Stimulated activated CD4-positive, alpha-beta T cell treated with anti-CD3 and anti-CD28 coated beads, Interleukin-12 subunit alpha, Interleukin-12 subunit beta, amount 100 ng/mL, for 24 hours (primary cell): ENCODE measurements at places on chromosomes 5 and 9.

DNA sequence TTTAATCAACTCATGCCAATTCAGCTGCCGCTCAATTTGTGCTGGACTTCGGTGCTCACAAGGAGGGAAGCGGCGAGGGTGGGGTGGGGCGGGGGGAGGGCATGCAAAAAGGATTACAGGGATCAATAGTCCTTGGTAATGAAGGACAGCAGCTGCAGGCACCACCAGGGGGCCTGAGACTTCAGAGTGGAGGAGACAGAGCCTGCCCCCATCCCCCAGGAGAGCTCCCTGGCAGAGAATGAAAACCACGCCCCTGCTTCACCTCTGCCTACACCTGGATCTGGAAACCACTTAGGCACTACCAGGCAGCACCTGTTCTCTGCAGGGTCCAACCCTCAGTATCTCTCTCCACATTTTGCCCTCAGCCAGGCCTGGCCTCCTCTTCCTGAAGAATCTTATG lies 155.6 kb downstream of the TRIM32 start:
- DNase-seq = no peak

DNA sequence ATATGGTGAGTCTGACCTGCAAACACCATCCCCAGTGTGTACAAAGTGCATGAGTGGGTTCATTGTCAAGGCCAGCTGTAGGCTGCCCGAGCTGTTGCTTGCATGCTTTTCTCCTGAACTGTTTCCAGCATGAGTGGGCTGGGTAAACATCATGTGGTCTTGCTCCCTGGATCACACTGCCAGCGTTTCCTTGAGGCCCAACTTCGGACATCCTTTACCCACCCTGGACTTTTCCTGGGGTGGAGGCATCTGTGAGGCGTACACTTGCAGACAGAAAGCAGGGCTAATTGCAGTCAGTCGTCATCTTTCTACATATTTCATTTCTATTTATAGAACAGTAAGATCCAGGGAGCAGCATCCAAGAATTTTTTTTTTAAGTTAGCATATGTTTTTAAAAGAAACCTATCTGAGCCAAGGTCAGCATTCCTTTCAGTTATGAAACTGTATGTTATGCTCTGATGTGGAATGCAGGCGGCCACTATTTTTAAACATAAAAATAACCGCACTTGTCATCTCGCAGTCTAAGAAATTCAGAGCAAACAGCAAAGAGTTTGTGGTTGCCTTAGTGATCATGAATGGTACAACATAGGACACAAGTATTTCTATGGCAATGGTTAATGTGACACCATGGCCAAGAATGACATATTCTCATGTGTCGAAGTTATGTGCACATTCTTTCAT lies 106.5 kb upstream of the DMRT1 start:
- DNase-seq = no peak

GRCh38 chr9:114185570-114186490 lies 30.5 kb downstream of the COL27A1 start:
- DNase-seq = no peak

GRCh38 chr5:113119246-113119924 lies 142.8 kb downstream of the DCP2 start:
- no peak for DNase-seq

DNA sequence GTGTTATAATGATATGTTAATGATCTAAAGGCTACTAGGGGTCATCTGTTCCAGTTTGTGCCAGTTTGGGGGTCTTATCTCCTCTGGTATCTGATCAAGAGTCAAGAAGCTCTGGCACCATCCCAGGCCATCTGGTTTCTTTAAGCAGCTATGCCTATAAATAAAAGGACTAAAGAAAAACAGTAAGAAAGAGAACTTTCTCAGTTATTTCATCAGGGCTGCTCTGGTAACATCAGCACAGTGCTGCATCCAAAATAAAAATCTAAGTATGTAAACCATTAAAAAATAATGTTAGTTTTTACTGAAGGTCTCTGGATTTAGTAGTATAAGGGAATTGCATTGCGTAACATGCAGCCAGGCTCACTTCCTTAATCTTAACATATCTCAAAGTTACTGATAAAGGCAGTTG lies 185.0 kb downstream of the NR2F1-AS1 start:
- no peak for DNase-seq

DNA sequence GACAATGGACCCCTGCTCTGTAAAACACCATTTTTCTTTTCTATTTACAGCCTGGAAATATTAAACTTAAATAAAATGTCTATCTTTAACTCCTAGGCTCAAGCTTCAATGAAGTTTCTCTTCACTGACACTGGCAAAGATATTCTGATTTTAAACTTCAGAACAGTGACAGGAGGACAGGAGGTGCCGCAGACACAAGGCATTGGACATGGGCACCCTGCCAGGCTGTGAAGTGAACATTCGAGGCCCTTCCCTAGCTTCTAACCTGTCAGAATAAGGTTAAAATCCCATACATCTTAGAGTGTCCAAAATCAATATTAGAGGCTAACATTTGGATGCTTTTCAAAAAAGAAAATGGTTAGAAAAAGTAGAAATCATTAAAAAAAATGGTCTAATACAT lies 9.2 kb downstream of the SEMA5A start:
- no peak for DNase-seq

GRCh38 chr5:168578538-168579487 lies at the start of gene PANK3:
Gene PANK3, minus strand, starts transcription at chr5:168579368. Its CDS starts 85 bp downstream, at chr5:168579283.
- DNase-seq = no peak

GRCh38 chr5:117679046-117679445 lies 1104.4 kb upstream of the SEMA6A start:
- no peak for DNase-seq

GRCh38 chr5:64900618-64901017 lies 131.9 kb downstream of the CWC27 start:
- DNase-seq = no peak

GRCh38 chr9:690517-691111 lies 150.9 kb upstream of the DMRT1 start:
- DNase-seq = no peak

GRCh38 chr9:109289186-109289585 lies 31.7 kb downstream of the EPB41L4B start:
- DNase-seq = no peak

DNA sequence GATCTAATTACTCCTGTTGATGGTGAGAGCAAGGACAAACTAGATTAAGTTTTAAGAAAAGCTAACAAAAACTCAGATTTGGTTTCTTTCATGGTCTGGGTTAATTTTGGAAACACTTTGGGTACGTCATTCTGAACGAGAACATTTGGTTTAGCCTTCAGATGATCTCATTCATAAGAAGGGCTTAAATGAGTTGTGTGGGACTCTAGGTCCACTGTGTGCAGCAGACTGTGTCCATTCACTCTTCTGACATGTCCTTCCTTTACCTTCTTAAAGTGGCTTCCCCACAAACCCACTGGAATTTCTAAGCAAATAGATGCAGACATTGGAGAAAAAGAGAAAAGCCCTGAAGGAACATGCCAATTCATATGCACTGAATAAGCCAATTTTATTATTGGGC lies 96.8 kb downstream of the FBXO4 start:
- DNase-seq = no peak

DNA sequence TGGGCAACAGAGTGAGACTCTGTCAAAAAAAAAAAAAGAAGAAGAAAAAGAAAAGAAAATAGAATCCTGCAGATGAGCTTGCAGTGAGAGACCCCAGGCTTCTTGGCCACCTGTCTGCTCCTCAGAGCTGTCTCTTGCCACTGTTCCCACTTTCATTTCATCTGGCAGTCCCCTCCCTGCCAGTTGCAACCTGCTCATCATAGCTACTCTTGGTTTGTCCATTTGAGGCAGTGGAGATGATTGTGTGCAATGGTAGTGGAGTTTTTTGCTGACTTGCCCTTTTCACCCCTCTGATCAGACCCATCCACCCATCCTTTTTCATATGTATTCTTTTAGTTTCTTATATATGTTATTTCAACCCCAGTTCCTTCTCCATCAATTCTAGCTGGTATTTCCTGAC lies 28.7 kb downstream of the ANKRD33B start:
- DNase-seq = no peak

GRCh38 chr5:56369361-56369811 lies 136.3 kb upstream of the ANKRD55 start:
- no peak for DNase-seq

- no peak for DNase-seq
Measured at GRCh38 chr9:136206602-136207275, 1.8 kb upstream of the LHX3 start.

- no peak for DNase-seq
Measured at GRCh38 chr9:137986268-137987099, 108.9 kb downstream of the CACNA1B start.

DNA sequence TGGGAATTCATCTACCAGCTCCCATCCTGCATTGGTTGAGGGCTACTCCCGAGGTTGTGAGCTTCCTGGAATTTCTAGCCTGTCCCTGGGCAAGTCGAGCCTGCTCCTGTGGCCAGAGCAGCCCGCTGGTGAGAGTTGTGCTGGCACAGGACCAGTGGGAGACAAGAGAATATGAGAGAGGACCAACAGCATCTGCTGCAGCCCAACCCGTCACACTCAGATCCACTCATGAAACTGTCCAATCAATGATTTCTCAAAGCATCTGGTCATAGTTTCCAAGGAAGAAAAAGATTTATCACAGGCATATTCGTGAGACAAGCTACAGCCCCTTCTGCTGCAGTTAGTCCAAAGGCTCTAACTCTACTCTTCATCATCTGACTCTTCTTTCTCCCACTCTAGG lies 64.4 kb upstream of the RAI14 start:
- no peak for DNase-seq

DNA sequence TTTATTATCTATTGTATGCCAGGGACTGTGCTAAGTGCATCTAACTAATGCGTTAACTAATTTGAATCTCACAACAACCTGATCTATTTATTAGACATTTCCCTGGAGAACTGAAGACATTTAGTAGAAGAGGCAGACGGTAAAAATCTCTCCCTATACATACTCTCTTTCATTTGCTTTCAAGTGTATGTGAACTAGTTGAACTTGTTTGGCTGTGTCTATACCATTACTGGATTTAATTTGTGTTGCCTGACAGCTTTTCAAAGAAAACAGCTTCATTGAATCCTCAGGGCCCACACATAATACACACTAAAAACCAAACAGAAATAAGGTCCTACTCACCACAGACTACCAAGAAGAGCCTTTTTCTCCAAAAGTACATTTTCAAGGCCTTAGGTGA lies 133.6 kb upstream of the NR3C1 start:
- DNase-seq = no peak

DNA sequence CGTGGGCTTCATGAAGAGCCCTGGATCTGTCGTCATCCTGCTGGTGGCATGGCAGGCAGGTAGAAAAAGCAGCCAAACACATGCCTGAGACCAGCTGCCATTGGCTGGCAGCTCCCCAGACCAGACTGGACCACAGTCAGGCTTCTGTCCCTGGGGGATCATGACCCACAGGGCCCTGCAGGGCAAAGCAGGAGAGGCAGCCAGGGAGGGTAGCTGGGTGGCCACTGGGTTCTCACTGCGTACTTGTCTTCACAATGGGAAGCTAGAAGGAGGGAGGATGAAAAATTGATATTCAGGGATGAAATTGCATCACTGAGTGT lies 67.8 kb upstream of the GARNL3 start:
- DNase-seq = no peak

DNA sequence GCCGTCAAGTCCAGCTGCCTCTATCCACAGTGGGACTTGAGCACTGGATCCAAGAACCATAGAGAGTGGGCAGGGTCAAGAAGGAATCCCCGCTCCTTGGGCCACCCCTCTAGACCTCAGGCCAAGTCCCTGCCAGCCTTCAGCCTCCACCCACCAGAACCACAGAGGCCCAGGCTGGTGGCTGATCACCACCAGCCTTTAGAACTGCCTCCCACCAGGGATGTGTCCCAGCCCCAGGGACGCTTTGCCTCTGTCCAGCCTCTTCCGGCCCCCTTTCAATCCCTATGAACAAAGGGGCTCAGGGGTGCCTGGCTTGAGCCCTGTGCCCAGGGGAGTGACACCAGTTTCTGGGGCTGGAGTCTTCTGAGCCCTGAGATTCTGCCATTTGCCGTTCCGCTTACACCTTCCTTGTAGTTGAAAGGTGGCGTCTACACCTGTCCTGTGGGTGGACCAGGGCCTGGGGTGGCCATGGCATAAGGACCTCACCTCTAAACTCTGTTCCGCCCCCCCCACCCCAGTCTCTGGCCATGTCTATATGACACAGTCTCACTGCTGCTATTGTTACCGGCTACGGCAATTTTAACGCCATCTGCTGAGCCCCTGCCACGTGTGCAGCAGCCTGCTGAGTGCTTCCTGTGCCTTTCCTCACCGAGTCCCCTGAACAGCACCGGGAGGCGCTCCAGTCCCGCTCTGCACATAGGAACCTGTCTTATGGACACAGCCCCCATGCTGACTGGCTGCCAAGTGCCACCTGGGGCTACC lies 35.7 kb upstream of the ORM1 start:
- DNase-seq = no peak

DNA sequence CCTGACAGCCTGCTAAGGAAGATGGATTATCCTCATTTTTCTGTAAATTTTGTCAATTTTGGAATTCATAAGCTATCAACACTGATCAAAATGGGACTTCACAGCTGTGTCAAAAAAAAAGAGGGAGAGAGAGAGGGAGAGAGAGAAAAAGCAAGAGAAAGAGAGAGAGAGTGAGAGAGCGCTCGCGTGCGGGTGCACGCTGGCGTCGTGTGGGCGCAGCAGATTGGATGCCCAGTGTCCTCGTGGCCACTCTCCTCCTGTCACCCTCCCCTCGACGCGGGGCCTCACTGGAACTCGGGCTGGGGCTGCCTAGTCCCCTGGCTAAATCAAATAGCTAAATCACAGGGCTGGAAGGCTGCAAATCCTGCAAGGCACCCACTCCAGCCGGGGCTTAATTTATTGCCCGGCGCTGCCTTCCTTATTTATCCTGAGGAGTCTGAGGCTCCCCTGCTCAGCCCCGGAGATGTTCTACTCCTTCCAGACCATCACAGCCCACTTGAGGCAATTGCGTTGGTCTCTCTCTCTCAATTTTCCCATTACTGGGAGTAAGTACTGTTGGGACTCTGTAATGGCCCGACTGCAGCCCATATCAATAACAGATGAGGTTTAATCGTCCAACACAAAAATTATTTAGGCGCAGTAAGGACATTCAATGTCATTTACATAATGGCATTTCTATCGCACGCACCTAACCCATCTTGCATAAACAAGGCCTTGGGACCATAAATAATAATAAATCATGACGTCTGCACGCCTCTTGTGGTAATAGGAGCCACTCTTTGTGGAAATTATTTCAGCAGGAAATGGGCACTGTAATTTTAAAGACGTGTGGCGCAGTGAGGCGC lies 94.2 kb downstream of the PAX5 start:
- no peak for DNase-seq

DNA sequence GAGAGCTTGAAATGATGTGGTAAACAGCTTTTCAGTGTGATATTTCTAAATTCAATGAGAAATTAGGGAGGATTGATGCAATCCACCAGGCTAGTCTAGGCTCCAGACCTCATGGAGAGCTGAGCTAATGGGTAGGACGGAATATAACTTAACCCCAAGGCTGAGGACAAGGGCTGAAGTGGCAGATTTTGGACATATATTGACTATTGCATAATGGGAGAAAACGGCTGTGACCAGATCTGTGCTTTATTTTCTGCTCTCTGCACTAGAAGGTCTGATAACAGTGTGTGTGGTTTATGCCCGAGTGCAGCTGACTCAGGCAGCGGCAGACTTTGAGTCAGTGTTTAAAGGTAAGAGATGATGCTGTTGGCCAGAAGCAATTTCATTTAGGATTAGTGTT lies 70.6 kb downstream of the ACTBL2 start:
- no peak for DNase-seq
